ENCODE measurements at places on chromosomes 16 and 17.

GRCh38 chr16:87949071-87949744, 2.0 kb upstream of the BANP start:
- no peak for DNase-seq

DNA sequence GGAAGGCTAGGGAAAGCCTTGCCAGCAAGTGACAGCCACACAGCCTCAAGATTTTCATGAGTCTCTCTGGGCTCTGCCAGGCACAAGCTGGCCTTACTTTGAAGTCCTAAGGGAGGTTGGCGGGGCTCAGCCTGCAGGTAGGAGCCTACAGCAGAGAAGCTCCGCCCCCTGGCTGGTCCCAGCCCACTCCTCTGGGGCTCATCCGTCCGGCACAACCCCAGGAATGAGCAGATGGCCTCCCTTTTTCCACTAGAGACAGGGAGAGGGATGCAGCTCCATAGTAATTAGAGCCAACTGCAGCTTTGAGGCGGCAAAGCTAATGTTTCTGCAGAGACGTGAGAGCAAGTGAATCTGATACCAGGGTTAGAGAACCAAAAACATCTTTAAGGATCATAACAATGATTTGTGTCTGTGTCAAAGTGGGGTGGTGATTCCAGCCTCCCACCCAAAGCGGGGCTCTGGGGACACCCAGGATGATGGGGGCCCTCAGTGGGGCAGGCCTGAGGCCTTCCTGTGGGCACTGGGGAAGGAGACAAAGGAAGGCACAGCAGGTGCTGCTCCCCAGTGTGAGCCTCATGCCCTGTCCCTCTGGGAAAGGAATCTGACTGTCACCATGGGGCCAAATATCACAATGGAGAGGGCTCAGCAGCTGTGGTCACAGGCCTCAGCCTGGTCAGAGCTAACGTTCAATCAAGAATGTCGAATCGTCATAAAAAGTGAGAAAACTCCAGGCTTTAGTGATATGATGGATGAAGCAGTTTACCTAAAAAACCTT, 61.5 kb downstream of the RBFOX3 start:
- DNase-seq, result no peak

GRCh38 chr16:85304337-85304736, 192.1 kb upstream of the CIBAR2 start:
- no peak for DNase-seq

DNA sequence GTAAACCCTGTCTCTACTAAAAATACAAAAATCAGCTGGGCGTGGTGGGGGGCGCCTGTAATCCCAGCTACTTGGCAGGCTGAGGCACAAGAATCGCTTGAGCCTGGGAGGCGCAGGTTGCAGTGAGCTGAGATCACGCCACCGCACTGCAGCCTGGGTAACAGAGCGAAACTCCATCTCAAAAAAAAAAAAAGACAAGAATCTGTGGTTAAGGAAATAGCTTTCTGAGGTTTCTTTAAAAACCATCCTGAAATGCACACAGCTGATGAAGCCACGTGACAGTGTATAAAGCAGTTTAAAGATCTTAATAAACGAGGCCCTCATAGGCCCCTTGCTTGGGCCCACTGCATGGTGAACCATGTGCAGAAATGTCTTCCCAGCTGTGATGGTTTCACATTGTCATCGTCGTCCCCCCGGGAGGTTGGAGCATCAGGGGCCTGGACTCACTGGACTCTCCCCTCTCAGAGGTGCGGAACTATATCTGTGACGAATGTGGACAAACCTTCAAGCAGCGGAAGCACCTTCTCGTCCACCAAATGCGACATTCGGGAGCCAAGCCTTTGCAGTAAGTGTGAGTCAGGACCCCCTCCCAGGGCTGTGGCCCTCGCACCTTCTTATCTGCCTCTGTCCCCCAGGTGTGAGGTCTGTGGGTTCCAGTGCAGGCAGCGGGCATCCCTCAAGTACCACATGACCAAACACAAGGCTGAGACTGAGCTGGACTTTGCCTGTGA, 16.2 kb downstream of the ZNF276 start:
- no peak for DNase-seq

DNA sequence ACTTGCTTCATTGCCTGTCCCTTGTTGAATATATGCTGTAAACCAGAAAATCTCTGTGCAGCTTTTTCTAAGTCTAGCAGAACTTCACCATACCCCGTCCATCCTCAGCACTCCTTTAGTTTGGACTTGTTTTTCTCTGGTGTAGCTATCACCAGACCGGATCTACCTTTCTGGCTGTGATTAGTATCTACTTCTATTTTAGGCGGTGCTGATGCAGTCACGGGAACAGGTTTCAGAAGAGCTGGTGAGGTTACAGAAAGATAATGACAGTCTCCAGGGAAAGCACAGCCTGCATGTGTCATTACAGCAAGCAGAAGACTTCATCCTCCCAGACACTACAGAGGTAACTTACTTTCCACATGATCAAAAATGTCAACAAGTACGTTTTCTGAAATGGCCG, 46.4 kb downstream of the NUP88 start:
- no peak for DNase-seq

Data from bronchial epithelial cell (primary cell).